ENCODE measurements at places on chromosomes 6 and 20.

DNA sequence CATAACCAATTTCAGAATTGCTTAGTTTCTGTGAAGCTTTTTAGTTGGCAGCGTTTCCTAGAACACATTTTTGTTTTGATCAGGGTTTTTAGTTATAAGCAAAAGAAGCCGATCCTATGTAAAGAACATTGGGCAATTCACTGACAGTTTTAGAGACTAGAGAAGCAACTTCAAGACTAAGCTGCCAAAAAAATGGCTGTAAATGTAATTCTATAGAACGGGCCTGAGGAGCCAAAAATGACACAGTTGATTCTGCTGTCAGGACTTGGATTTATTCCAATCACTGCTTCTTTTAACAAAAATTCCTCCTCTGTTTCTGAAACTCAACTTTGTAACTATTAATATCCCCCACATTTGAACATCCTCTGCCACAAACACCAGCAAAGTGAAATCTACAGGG, 236.0 kb upstream of the EYS start:
- DNase-seq: no peak

DNA sequence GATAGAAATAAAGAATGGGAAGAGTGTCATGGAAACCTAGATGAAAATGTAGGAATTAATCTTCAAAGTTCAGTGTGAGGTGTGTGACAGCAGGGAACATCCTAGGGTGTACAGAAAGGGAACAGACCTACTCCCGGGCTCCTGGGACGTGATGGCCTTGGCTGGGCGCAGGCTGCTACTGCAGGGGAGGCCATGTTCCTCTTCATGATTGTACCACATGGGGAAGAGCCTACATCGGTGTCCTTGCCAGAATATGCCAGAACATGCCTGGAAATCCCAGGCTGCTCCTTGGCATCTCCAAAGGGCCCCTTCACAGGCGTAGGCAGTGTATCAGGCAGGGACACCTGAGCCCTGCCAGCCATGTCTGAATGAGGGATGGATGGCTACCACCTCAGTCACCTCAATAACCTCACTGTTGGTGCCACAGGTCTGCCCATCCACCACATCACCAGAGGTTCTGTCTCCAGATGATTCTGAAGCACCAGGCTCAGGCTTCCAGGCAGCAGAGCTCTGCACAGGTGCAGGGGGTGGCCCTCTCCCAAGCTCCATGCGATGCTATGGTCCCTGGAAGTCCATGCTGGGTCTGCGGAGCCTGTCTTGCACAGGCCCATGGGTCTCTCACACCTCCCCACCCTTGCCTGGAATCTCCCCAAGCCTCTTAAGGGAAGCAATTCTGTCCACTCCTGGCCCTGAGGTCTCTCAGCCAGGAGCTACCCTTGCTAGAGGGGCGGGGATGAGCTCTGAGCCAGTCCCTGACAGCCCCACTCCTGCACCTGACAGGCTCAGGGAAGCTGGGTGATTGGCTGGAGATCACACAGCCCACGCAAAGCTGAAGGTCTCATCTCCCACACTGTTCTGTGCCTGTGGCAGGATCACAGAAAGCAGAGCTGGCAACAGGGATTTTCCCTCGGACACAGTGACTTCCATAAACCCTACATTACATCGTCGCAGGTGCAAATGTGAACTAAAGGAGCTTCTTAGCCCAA, 20.2 kb downstream of the RAMACL start:
- DNase-seq: no peak

GRCh38 chr6:124670801-124671200, 291.4 kb upstream of the RNF217 start:
- DNase-seq: no peak

- DNase-seq: no peak
These were observed 17.4 kb downstream of the UBE2J1 start for GRCh38 chr6:89335164-89335563.

DNA sequence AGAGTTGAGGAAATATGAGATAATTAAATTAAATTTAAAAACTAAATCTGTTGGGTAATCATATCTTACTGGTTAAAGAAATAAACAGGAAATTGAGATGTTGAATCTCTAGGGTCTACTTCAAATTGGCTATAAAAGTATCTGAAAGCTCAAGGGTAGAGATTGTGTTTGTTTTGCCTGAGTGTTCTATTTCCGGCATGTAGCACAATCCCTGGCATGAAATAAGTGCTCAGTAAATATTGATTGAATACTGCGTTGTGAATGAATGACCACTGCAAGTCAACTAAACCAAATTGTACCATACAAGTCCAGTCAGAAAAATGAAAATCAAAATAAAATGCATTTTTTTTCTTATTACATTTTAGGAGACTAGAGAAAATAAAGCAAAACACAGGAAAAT, 709.8 kb downstream of the EPM2A start:
- no peak for DNase-seq

GRCh38 chr6:45057711-45058110, 270.4 kb upstream of the RUNX2 start:
- no peak for DNase-seq

GRCh38 chr6:28634761-28635546, 109.3 kb downstream of the GPX5 start:
- DNase-seq: no peak

GRCh38 chr6:136158971-136159370, 91.1 kb downstream of the MTFR2 start:
- no peak for DNase-seq

- no peak for DNase-seq
These were observed 20.4 kb downstream of the HUS1B start for GRCh38 chr6:636488-636887.

DNA sequence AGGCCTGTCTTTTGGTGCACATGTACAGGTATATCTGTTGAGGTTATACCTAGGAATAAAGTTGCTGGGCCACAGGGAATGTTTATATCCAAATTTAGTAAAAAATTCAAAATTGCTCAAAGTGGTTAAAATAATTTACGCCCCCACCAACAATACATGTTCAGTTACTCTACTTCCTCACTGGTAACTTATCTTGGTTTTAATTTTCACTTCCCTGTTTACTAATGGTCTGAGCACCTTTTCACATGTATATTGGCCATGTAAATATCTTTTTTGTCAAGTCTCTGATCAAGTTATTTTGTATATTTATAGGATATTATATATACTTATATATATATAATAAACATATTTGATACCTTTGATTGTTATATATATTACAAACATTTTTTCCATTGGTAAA, 9.7 kb downstream of the PDE7B start:
- DNase-seq: no peak

DNA sequence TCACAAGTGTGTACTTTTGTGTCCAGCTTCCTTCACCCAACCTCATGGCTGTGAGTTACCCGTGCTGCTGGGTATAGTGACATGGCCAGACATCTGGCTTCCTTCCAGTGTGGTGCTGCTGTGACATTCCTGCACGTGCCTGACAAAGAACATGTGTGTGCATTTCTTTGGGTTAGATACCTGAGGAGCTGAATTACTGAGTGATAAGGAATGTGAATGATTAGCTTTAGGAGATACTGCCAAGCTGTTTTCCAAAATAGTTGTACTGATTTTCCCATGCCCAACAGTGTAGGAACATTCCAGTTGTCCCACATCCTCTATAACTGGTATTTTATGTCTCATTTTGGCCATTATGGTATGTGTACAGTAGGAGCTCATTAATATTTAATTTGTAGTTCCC, 132.5 kb downstream of the PREX1 start:
- DNase-seq: no peak

DNA sequence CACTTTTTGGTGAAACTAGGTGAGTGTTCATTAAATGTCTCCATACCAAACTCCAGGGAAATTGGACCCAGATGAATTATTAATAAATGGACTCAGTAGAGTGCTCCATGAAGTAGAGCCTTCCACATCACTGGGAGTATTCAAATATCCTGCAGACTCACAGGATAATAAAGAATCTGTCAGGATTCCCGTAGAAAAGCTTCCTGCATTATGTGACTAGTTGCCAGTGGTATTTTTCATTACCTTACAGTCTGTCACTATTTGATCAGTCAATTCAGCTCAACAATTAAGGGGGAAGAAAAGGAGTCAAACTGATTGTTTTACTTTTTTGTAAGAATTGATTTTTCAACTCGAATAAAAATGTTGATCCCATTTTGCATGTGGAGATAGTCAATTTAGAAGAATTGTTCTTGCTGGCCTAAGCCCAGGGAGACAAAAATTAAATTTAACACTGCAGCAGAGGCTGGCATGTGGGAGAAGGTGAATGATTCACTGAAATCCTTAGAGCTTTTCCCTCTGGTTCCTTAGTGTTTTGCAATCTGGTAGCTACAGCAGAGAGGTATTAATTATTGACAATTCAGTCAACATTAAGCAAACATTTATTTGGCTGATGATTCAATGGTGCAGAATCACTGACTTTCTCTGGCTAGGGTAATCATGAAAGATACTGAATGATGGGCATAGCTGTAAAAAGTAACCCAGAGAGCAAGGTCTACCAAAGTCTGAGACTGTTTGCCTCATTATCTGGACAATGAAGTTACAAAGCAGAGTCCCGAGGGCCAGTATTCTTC, 442.4 kb downstream of the CD83 start:
- no peak for DNase-seq

- DNase-seq: no peak
These were observed 21.6 kb downstream of the EYA4 start for GRCh38 chr6:133262804-133263203.

- DNase-seq: no peak
These were observed 94.4 kb downstream of the PLCB4 start for GRCh38 chr20:9163251-9163650.

- no peak for DNase-seq
These were observed 177.8 kb downstream of the EDN1 start for GRCh38 chr6:12467706-12468670.

- no peak for DNase-seq
These were observed 26.6 kb upstream of the TGM2 start for GRCh38 chr20:38191654-38192053.

- DNase-seq: no peak
These were observed 44.4 kb downstream of the DSTN start for GRCh38 chr20:17614176-17614811.

- no peak for DNase-seq
These were observed 6.7 kb downstream of the RAET1G start for GRCh38 chr6:149915970-149916865.

DNA sequence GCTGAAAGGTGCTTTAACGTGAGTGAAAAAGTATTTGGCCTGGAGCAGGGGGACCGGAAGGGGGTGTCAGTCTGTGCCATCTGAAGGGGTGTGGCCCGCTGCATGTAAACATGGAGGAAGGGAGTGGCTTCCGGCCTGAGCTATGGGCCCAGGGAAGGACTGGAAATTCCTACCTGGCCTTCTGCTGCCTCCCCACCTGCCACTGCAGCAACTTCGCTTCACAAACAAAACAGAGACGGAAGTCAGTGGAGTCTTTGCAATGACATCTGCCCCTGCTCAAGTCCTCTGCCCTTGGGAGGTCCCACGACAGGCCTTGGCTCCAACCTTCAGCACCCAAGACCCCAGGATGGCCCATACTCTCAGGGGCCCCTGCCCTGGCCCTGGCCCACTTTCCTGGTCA, 28.1 kb upstream of the FOXP4 start:
- DNase-seq: no peak

DNA sequence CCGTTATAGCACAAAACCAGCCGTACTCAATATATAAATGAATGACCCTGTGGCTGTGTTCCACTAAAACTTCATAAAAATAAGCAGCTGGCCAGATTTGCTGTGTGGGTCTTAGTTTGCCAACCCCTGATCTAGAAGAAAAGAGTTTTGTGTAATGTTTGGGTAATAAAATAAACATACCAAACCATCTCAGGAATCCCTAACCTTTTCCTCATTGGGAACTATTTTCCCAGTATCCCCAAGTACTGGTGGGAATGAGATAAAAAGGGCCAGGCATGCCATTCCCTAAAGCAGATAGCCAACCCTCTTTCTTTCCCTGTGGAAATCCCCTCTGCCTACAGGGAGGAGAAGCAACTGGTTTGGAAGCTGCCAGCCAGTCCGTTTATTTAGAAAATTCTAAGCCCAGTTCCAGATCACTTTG, 169.1 kb upstream of the AKAP12 start:
- DNase-seq: no peak

GRCh38 chr20:37896932-37897548, 5.9 kb upstream of the VSTM2L start:
- no peak for DNase-seq

Data from stimulated activated CD4-positive, alpha-beta T cell treated with anti-CD3 and anti-CD28 coated beads, TNF-alpha, amount 100 ng/mL, for 4 hours (primary cell).